ENCODE measurements at places on chromosomes 6 and 20.

GRCh38 chr6:56715741-56716140, 73.1 kb upstream of the DST start:
- no peak for DNase-seq

- no peak for DNase-seq
Observed at GRCh38 chr6:52759085-52759484, 4.2 kb downstream of the GSTA2 start.

DNA sequence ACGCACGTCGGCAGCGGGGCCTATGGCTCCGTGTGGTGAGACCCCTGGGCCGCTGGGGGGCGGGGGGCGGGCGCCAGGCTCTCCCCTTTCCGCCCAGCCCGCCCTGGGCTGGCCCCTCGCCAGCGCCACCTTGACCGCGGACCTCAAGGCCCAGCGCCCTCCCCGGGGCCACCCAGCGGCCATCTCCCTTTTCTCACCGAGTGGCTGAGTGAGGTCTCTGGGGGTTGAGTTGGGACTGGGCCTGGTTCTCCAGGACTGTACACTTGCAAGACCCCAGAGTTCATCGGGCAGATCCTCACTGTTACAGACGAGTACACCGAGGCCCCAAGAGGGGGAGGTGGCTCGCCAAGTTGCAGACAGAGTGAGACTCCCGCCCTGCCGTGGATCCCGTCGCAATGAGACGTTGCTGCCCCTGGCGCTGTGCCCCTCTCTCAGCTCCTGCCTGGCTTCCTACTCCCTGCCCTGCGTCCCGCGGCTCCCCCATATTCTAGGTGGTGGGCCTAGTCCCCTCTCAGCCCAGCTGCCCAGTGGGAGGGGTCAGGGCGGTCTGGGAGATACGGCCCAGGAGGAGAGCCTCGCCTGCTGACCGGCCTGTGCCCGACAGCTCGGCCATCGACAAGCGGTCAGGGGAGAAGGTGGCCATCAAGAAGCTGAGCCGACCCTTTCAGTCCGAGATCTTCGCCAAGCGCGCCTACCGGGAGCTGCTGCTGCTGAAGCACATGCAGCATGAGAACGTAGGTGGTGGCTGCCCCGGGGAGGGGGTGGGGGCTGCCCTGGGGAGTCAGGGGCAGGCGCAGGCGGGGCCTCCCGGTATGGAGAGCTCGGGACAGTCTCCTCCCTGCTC, 576 bp downstream of the MAPK13 start:
- DNase-seq: peak; percentile 56

- DNase-seq: no peak
Observed at GRCh38 chr6:130676077-130676772, 151.0 kb upstream of the SMLR1 start.

GRCh38 chr6:36246506-36247268, 23.2 kb upstream of the PNPLA1 start:
- DNase-seq: no peak

Data from stimulated activated CD8-positive, alpha-beta memory T cell treated with anti-CD3 and anti-CD28 coated beads, Interleukin-15, amount 100 ng/mL, for 4 hours (primary cell).